Activated T-helper 2 cell treated with anti-CD3 and anti-CD28 coated beads, Interferon-gamma antibody, Interleukin-2, Interleukin-4, amounts not matched to agents 10 μg/mL and 5 μg/mL and 100 μg/mL, durations not matched to agents 14 hours and 24 hours and 36 hours (primary cell): ENCODE measurements at places on chromosomes 3 and 15. TPM values are rescaled to one million over a fixed set of nuclear protein-coding genes. Genes with fewer than 3 reads are reported as not detected.

- no peak overlapping the region for H3K4me3 ChIP-seq
- peaks cover 26% of the 10 kb centered on the region for H3K4me1 ChIP-seq
- DNase-seq, result no peak
- H3K36me3 ChIP-seq, result peaks cover 25% of the 10 kb centered on the region
- no peaks in the 10 kb centered on the region for H3K27me3 ChIP-seq
These were observed 32.0 kb downstream of the ZBTB38 start for GRCh38 chr3:141400073-141400971.

Gene MST1R
- 1.2 and 1.3 TPM in 2 replicates for total RNA-seq

- no peak for DNase-seq
- H3K27me3 ChIP-seq, result no peaks in the 10 kb centered on the region
- H3K4me1 ChIP-seq, result no peaks in the 10 kb centered on the region
- no peak overlapping the region for H3K4me3 ChIP-seq
- H3K27ac ChIP-seq, result no peak overlapping the region
- no peaks in the 10 kb centered on the region for H3K36me3 ChIP-seq
These were observed 756.1 kb upstream of the DPPA4 start for GRCh38 chr3:110093411-110093810.

Gene MTMR10
- 12.2 and 14.1 TPM in 2 replicates for total RNA-seq

- H3K36me3 ChIP-seq, result no peaks in the 10 kb centered on the region
- peaks cover 22% of the 10 kb centered on the region for H3K27me3 ChIP-seq
- no peaks in the 10 kb centered on the region for H3K4me1 ChIP-seq
- H3K27ac ChIP-seq, result no peak overlapping the region
- no peak for DNase-seq
- H3K4me3 ChIP-seq, result no peak overlapping the region
These were observed 1.1 kb downstream of the WDR72 start for GRCh38 chr15:53758412-53758811.

Gene ASB14
- not detected in 2 replicates for total RNA-seq
